ENCODE measurements at places on chromosomes 7 and 10. TPM values are rescaled to one million over a fixed set of nuclear protein-coding genes. Genes with fewer than 3 reads are reported as not detected.

Gene LAMB4
- total RNA-seq, result not detected

- H3K36me3 ChIP-seq, result no peaks in the 10 kb centered on the region
- no peak overlapping the region for H3K4me3 ChIP-seq
- no peak overlapping the region for H3K27ac ChIP-seq
- no peaks in the 10 kb centered on the region for H3K4me1 ChIP-seq
Measured at GRCh38 chr7:13093160-13093559, 405.7 kb downstream of the ARL4A start.

Gene TMEM140
- 3.0 TPM for total RNA-seq

Gene FAM25G
- total RNA-seq, result not detected

Gene FOXI2
- total RNA-seq, result not detected

GRCh38 chr10:9331583-9332008 is 1277.1 kb downstream of the GATA3 start:
- H3K27me3 ChIP-seq, result peaks cover 20% of the 10 kb centered on the region
- no peaks in the 10 kb centered on the region for H3K4me1 ChIP-seq
- H3K4me3 ChIP-seq, result no peak overlapping the region
- no peaks in the 10 kb centered on the region for H3K36me3 ChIP-seq
- no peak overlapping the region for H3K27ac ChIP-seq
- no peak for DNase-seq

GRCh38 chr10:94300042-94300441 is 62.7 kb downstream of the NOC3L start:
- H3K4me3 ChIP-seq, result no peak overlapping the region
- H3K36me3 ChIP-seq, result no peaks in the 10 kb centered on the region
- peaks cover 63% of the 10 kb centered on the region for H3K27me3 ChIP-seq
- H3K4me1 ChIP-seq, result peaks cover 23% of the 10 kb centered on the region
- DNase-seq, result no peak

GRCh38 chr7:55440040-55440690 is 75.0 kb downstream of the LANCL2 start:
- no peak overlapping the region for H3K4me3 ChIP-seq
- no peaks in the 10 kb centered on the region for H3K27me3 ChIP-seq
- H3K4me1 ChIP-seq, result peaks cover 6% of the 10 kb centered on the region
- no peak overlapping the region for H3K27ac ChIP-seq
- H3K36me3 ChIP-seq, result no peaks in the 10 kb centered on the region

DNA sequence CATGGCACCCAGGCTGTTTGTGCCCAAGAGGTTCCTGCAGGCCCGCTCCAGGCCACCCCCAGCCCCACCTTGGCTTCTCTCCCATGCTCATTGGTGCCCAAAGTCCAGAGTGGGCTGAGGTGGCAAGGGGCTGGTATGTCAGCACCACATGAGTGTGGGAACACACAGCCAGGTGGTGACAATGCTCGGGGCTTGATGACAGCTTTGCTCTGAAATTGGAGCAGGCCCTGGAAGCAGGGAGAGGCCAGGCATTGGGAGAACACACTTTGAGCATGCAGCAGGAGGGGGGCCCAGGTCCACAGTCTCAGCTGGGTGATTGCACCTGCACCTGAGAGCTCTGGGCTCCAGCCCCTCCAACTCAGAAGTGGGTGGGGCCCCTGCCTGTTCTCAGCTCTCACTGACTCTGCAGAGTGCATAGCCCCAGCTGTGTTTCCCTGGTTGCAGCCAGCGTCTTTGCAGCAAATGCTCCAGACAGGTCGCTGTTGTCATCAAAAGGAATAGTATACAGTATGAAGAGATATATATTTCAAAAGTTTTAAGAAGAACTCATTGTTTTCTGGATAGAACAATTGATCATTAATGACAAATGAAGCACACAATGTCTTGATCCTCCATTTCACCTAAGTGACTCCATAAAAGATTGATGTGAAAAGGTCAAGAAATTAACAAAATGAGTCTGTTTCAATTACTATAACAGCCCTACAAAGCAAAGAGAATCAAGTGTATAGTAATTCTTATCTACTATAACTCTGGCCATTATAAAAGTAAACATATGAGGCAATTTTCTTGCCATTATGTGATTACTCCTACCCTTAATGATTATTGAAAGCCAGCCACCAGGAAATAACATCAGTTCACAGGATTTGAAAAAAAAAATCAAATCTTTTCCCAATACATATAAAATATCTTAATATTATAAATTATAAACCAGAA is 848.1 kb downstream of the PCDH15 start:
- no peak for DNase-seq
- H3K27me3 ChIP-seq, result no peaks in the 10 kb centered on the region
- no peak overlapping the region for H3K4me3 ChIP-seq
- H3K36me3 ChIP-seq, result no peaks in the 10 kb centered on the region
- no peaks in the 10 kb centered on the region for H3K4me1 ChIP-seq

Gene ELMO1
- 117 TPM for total RNA-seq

DNA sequence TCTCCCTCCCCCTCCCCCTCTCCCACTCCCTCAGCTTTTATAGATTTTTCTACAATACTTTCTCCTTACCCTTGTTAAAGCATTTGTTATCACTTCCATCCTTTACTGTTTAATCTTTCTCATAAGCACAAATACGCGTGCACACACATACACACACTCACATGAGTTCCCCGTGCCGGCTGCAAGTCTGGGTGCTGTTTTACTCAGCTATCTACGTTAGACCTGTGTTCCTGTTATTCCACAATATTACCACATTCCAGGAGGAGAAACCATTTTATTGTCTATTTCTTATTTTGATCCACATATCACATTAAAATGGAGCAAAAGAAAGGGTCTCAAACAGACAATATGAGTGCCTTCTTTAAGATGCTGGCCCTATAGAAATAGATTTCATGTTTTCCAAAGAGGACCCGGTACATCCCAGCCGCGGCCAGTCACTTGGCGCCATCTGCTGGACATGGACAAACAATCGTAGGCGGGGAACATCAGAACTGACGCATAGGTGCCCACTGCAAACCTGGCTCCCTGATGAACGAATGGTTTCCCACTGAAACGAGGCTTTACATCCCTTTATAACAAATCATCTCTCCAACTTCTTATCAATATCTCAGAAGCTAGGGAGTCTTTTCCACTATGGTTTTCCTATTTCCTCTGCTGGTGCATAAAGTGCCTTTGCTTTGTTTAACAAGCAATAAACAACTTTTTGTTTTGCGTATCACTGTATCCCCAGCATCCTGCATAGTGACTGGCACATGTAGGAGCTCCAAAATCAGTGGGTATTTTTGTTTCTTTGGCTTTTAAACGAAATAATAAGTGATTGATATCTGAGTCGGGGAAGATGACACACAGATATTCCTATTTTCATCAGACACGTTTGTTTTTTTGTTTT is 25.2 kb upstream of the OPTN start:
- no peak overlapping the region for H3K27ac ChIP-seq
- no peaks in the 10 kb centered on the region for H3K36me3 ChIP-seq
- DNase-seq, result peak; percentile 22
- peaks cover 6% of the 10 kb centered on the region for H3K4me1 ChIP-seq

GRCh38 chr7:141877365-141877764 is 36.1 kb upstream of the PRSS37 start:
- no peaks in the 10 kb centered on the region for H3K27me3 ChIP-seq
- H3K27ac ChIP-seq, result no peak overlapping the region
- no peaks in the 10 kb centered on the region for H3K4me1 ChIP-seq
- no peak overlapping the region for H3K4me3 ChIP-seq

Gene CLDN12
- total RNA-seq, result 7.1 TPM

DNA sequence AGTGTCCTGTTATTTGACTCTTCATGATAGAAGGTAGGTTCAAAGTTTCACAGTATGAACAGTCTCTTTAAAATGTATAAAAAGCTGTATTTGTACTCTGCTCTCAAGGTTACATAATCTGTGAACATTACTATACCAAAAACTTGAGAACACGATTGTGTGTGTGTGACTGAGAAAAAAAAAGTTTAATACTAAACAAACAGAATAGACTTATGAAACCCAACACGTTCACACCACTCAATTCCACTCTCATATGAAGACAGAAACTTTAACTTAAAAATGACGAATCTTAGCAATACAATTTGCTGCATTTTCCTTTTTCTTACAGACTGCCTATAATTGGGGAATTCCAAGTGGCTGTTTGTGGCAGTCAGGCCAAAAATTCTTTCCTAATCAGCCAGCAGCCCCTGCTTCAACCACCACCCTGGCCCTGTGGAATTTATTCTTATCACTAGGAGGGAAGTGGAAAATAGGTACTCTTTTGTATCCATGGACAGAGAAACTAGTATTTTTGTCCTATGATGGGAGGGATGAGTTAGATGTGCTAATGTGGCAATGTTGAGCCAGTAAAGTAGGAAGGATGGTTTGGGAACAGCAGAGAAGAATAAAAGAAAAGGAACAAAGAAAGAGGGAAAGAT is 42.8 kb downstream of the MINDY3 start:
- H3K4me1 ChIP-seq, result peaks cover 13% of the 10 kb centered on the region
- H3K27me3 ChIP-seq, result no peaks in the 10 kb centered on the region
- no peak for DNase-seq

Gene ADRA2A
- not detected for total RNA-seq

Gene SSC4D
- total RNA-seq, result 0.71 TPM

Gene RET
- total RNA-seq, result 0.21 TPM

Gene CDHR3
- total RNA-seq, result 0.80 TPM

GRCh38 chr7:77370606-77371005 is 45.5 kb downstream of the GSAP start:
- H3K4me3 ChIP-seq, result no peak overlapping the region
- peaks cover 21% of the 10 kb centered on the region for H3K27me3 ChIP-seq
- no peak overlapping the region for H3K27ac ChIP-seq
- H3K36me3 ChIP-seq, result no peaks in the 10 kb centered on the region
- DNase-seq, result no peak
- H3K4me1 ChIP-seq, result peaks cover 5% of the 10 kb centered on the region

- no peak overlapping the region for H3K27ac ChIP-seq
- H3K4me1 ChIP-seq, result no peaks in the 10 kb centered on the region
- H3K27me3 ChIP-seq, result peaks cover 14% of the 10 kb centered on the region
Measured at GRCh38 chr10:5583525-5584175, 58.9 kb downstream of the CALML3 start.

Gene INMT
- total RNA-seq, result not detected

DNA sequence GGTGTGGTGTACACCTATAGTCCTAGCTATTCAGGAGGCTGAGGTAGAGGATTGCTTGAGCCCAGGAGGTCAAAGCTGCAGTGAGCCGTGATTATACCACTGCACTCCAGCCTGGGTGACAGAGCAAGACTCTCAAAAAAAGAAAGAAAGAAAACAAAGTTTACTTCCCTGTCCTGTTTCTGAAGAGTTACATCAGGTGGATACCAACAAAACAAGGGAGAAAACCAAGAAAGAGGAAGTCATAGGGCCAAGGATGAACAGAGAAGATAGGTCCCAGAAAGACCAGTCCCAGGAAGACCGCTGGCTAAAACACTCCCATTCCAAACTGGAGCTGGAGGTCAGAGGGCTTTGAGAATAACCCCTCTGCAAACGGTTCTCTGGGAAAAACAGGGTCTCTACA is 13.5 kb downstream of the MACROH2A2 start:
- H3K27me3 ChIP-seq, result peaks cover 21% of the 10 kb centered on the region
- H3K36me3 ChIP-seq, result no peaks in the 10 kb centered on the region
- no peak overlapping the region for H3K4me3 ChIP-seq
- DNase-seq, result no peak

Gene CAV1
- total RNA-seq, result 0.57 TPM

GRCh38 chr7:15490291-15490690 is 71.5 kb downstream of the AGMO start:
- no peak overlapping the region for H3K27ac ChIP-seq
- no peak for DNase-seq
- H3K4me3 ChIP-seq, result no peak overlapping the region
- no peaks in the 10 kb centered on the region for H3K36me3 ChIP-seq
- no peaks in the 10 kb centered on the region for H3K4me1 ChIP-seq
- no peaks in the 10 kb centered on the region for H3K27me3 ChIP-seq

- DNase-seq, result no peak
- no peaks in the 10 kb centered on the region for H3K36me3 ChIP-seq
- H3K4me1 ChIP-seq, result peaks cover 2% of the 10 kb centered on the region
Measured at GRCh38 chr10:112775892-112776674, 174.0 kb upstream of the TCF7L2 start.

Gene EXOC6
- 12.5 TPM for total RNA-seq

Gene ITIH5
- not detected for total RNA-seq

DNA sequence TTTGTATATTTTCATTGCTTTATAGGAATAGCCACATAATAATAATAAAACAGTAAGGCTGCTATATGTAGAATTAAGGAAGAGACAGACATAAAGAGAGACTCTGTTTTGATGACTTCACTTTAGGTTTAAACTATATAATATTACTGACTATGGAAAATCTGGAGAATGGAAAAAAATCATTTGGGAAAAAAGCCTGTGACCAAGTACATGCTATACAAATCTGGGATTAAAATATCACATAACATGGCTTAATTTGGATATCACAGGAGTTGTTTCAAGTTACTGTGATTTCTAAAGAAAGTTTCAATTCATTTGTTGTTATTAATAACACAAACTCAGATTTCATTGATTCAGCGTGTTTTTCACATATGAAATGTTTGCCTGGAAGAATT is 7.7 kb downstream of the PLCE1 start:
- no peaks in the 10 kb centered on the region for H3K4me1 ChIP-seq
- no peak overlapping the region for H3K27ac ChIP-seq
- no peak for DNase-seq
- no peaks in the 10 kb centered on the region for H3K36me3 ChIP-seq

Gene UPK3B
- 1.2 TPM for total RNA-seq

- no peak overlapping the region for H3K4me3 ChIP-seq
- no peak overlapping the region for H3K27ac ChIP-seq
- H3K4me1 ChIP-seq, result no peaks in the 10 kb centered on the region
- no peak for DNase-seq
Measured at GRCh38 chr10:17905491-17905890, 46.2 kb upstream of the SLC39A12 start.

Gene EBLN1
- not detected for total RNA-seq

GRCh38 chr7:153103202-153103601 is 343.6 kb downstream of the ACTR3B start:
- no peaks in the 10 kb centered on the region for H3K27me3 ChIP-seq
- H3K36me3 ChIP-seq, result no peaks in the 10 kb centered on the region
- no peak overlapping the region for H3K27ac ChIP-seq
- DNase-seq, result no peak

DNA sequence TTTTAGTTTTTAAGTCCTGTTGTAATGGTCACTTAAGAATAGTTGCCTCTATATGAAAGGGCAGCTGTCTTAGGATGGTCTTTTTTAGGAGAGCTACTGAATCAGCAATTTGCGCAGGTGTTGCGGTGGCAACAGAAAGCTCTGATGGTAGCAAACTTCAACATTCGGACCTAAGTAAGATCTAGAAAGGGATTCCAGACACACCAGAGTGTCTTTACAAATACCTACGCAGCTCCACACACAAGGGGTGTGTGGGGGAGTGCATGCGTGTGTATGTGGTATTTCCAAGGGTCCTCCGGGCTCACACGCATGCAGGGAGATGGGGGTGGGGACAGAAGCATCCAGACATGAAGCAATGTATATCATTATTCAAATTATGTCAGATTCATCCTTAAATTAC is 438.6 kb upstream of the MGMT start:
- no peak for DNase-seq
- H3K4me3 ChIP-seq, result no peak overlapping the region
- H3K27me3 ChIP-seq, result peaks cover 10% of the 10 kb centered on the region
- H3K36me3 ChIP-seq, result no peaks in the 10 kb centered on the region
- H3K27ac ChIP-seq, result no peak overlapping the region

GRCh38 chr10:127578259-127578960 is 29.3 kb downstream of the NPS start:
- no peak overlapping the region for H3K4me3 ChIP-seq
- H3K36me3 ChIP-seq, result no peaks in the 10 kb centered on the region
- H3K27ac ChIP-seq, result no peak overlapping the region
- no peaks in the 10 kb centered on the region for H3K27me3 ChIP-seq
- no peak for DNase-seq
- H3K4me1 ChIP-seq, result no peaks in the 10 kb centered on the region

Gene C7orf57
- total RNA-seq, result 0.11 TPM

Measured in activated T-helper 2 cell treated with anti-CD3 and anti-CD28 coated beads, Interferon-gamma antibody, Interleukin-2, Interleukin-4, amounts not matched to agents 10 μg/mL and 5 μg/mL and 100 μg/mL, durations not matched to agents 14 hours and 24 hours and 36 hours (primary cell).